ENCODE measurements at places on chromosomes 1 and 21. TPM values are rescaled to one million over a fixed set of nuclear protein-coding genes. Genes with fewer than 3 reads are reported as not detected.

Gene GJA8
- not detected for total RNA-seq

Gene FAM78B
- total RNA-seq, result 1.5 TPM

Gene SLAMF8
- 79.9 TPM for total RNA-seq

Gene NOS1AP
- total RNA-seq, result 0.51 TPM

Gene MATN1
- total RNA-seq, result not detected

Gene KPRP
- total RNA-seq, result not detected

Gene OLFML3
- 39.5 TPM for total RNA-seq

Gene CHAF1B
- total RNA-seq, result 1.5 TPM

Gene GBP1
- total RNA-seq, result 20.5 TPM

Gene BARHL2
- total RNA-seq, result not detected

Gene SGIP1
- total RNA-seq, result 15.1 TPM

Gene LRRC71
- total RNA-seq, result 0.94 TPM

Gene TACSTD2
- 0.51 TPM for total RNA-seq

Gene KRTAP19-1
- total RNA-seq, result not detected

Gene DAP3
- total RNA-seq, result 126 TPM

Gene PLA2G2F
- total RNA-seq, result not detected

Gene TFF2
- total RNA-seq, result not detected

Gene CLCNKB
- not detected for total RNA-seq
